Metanephros (tissue), 2 donors: ENCODE measurements at places on chromosomes 5 and 9. TPM values are rescaled to one million over a fixed set of nuclear protein-coding genes. Genes with fewer than 3 reads are reported as not detected.

FOXD4L3 gene
- total RNA-seq: not detected

PCDHGA2 gene
- total RNA-seq: 10.2 TPM

GPR150 gene
- total RNA-seq: not detected

PCDHB13 gene
- 7.9 TPM for total RNA-seq

GAS1 gene
- total RNA-seq: 86.9 TPM

TMEM252 gene
- total RNA-seq: 5.7 TPM

ACTL7B gene
- 0.06 TPM for total RNA-seq

PDZD2 gene
- total RNA-seq: 25.3 TPM

IDNK gene
- total RNA-seq: 4.8 TPM

PNPLA7 gene
- 4.3 TPM for total RNA-seq

ENTPD2 gene
- 3.6 TPM for total RNA-seq

GMCL2 gene
- total RNA-seq: not detected

PCDHGC4 gene
- 9.6 TPM for total RNA-seq

PTGDS gene
- total RNA-seq: 43.3 TPM

MTX3 gene
- total RNA-seq: 24.8 TPM

SCAMP1 gene
- 46.0 TPM for total RNA-seq

PCDHA2 gene
- 0.47 TPM for total RNA-seq

SLC4A9 gene
- total RNA-seq: 21.8 TPM

CCDC180 gene
- total RNA-seq: 24.8 TPM

SCGB3A1 gene
- total RNA-seq: 0.88 TPM

ANKH gene
- 21.5 TPM for total RNA-seq
